Thyroid gland (tissue), 4 donors: ENCODE measurements at places on chromosomes 5 and 9.

DNA sequence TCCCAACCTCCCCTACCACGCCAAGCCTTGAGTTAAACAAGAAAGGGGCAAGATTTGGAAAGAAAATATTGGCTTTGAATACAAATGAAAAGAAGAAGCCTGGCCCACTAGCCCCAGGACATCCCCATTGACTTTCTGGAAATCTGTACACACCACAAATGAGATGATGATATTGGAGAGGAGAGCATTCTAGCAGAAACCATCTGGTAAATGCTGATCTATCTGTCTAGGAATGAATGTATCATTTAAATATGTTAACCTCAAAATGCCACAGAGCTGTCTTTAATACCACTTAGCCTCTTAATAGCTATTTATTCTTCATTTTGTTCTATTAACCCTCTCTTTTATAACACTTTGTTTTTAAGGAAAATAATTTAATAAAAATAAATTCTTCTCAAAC is 270.2 kb upstream of the PDE4D start:
- DNase-seq: no peak

DNA sequence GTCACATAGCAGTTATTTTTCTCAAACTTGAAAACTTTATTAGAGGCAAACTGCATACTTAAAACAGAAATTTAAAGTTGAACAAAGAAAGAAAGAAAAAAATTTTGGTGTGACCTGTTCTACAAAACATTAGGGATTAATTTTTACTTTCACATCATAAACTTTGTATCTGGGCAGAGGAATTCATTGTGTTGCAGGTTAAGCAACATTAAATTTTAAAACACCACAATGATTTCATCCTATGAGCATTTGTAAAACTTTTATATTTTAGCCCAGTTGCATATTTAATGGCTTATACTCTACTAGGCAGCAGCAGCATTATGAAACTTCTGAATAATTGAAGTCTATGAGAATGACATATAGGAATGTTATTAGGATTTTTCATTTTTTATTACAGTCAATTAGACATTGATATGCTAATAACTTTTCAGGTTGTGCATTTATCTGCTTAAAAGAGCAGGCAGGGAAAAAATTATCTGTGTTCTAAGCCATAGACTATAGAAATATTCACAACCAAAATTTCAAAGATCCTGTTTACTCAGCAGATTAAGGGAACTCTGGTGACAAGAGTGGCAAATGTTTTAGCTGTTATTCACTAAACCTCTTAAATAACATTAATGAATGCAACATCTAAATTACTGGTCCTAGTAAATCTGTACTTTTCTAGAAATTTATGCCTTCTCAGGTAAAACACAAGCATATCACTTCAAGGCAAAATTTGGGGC is 1088.5 kb upstream of the CDH6 start:
- DNase-seq: no peak

GRCh38 chr5:38576961-38577684 is 20.7 kb upstream of the LIFR start:
- no peak for DNase-seq

DNA sequence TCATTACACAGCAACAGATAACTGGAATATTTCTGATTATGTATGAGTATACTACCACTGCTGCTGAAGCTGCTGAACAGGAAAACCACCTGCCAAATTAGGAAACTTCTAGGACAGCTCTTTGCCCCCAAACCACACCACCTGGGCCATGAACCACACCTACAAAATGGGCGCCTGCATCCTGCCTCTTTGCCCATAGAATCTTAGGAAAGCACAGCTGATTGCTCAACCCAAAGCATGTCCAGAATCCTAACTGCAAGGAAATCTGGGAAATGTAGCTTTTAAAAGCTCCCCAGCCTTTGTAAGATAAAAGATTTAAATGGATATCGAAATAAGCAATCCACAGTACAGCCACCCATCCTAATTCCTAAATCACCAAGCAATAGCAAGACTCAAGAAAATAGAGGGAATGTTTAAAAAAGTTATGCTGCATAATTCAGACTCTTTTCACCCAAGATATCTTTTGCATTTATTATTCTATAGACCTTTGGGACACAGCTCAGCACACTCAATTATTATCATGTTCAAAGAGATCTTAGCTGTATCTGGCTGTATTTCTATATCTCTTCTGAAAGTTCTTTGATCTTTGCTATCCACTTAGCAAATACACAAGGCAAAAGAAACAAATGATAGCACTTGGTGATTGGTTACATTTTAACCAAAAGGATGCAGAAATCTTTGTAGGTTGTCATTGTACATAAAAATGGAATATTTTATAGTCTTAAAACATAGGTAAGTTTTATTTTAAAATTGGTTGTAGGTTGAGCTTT is 6.8 kb upstream of the C9orf152 start:
- no peak for DNase-seq

DNA sequence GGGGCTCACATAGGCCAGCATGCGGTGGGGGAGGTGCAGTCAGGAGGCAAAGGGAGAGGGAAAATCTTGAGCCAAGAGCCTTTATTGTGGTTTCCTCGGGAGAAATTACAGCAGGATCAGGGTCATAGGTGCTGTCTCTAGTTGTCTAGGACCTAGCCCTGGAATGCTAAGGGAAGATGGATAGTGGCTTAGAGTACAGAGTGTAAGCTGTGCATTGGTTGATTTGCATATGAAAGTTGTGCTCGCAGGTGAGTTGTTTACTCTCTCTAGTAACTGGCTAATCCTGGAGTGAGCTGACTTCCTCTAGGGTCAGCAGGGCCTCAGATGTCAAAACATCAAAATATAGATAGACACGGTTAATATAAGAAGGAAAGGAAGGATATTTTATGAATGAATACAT is 877.7 kb downstream of the TLE4 start:
- no peak for DNase-seq

DNA sequence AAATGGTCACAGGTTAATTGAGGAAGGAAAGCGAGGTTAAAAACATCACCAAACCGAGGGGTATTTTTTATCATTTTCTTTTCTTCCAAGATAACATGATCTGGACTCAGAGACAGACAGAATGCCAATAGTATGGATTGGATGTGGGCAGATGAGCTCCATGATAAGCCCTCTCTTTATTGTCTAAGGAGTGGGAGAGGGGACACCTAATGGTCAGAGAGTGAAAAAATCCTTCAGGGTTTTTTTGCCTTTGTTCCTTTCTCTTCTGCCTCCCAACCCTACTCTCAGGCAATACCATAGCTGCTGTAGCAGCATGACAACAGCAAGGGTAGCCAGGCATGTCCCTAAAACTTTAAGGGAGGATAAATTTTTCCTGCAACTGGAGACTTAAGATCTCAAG is 94.7 kb downstream of the DIRAS2 start:
- DNase-seq: no peak
